Progenitor cell of endocrine pancreas (in vitro differentiated cells): ENCODE measurements at places on chromosomes 16 and 17.

DNA sequence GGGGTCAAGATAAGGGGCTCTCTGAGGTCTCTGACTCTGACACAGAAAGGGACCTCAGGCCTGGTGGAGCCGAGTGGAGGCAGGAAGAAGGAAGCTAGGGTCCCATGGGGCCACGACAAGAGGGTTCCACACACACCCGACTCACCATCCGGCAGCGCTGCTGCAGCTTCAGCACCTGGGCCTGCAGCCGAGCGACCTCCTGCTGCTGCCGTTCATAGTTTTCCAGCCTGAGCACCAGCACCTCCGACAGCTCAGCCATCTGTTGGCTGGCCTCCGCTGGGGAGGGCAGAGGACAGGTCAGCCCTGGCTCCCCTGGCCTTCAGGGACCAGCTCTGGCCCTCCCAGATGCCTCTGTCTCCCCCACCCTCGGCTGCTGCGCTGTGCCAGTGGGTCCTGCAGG lies 6.4 kb downstream of the HAP1 start:
- DNase-seq = no peak

GRCh38 chr17:78322858-78323455 lies 36.9 kb downstream of the SOCS3 start:
- DNase-seq = no peak

DNA sequence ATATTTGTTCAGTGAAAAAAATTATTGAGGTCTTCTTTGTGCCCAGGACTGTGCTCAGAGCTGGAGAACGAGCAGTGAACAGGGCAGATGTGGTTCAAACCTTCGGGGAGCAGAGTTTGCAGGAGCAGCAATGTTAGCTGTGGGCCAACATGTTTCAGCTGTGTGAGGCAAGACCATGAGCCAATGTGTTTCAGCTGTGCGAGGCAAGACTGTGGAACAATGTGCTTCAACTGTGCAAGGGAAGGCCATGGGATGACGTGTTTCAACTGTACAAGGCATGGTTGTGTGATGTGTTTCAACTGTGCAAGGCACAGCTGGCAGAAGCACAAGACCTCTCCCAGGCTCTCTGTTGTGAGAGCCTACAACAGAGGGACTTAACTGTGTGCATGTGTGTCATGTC lies 35.2 kb upstream of the SDK2 start:
- no peak for DNase-seq

GRCh38 chr16:26189536-26189935 lies 497.8 kb downstream of the HS3ST4 start:
- no peak for DNase-seq

GRCh38 chr17:36001862-36002603 lies 680 bp upstream of the CCL15 start:
- no peak for DNase-seq

- no peak for DNase-seq
These were observed 84.6 kb downstream of the SPAG9 start for GRCh38 chr17:51036084-51036483.

DNA sequence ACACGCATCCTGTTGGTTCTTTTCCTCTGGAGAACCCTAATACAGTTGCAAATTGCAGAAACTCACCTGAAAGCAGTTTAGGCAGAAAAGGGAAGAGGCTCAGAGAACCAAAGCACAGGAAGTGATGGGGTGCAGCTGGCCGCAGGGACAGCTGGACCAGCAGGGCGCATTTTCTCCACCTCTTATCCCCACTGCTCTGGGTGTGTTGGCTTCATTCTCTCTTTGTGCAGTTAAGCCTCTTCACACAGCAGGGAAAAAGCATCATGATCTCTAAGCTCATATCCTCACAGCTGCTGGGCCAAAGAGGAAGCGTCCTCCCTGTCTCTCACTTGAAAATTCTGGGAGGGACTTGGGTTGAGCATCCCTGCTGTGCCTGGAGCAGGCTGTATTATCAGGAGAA lies 20.0 kb upstream of the LRRC75A start:
- no peak for DNase-seq

DNA sequence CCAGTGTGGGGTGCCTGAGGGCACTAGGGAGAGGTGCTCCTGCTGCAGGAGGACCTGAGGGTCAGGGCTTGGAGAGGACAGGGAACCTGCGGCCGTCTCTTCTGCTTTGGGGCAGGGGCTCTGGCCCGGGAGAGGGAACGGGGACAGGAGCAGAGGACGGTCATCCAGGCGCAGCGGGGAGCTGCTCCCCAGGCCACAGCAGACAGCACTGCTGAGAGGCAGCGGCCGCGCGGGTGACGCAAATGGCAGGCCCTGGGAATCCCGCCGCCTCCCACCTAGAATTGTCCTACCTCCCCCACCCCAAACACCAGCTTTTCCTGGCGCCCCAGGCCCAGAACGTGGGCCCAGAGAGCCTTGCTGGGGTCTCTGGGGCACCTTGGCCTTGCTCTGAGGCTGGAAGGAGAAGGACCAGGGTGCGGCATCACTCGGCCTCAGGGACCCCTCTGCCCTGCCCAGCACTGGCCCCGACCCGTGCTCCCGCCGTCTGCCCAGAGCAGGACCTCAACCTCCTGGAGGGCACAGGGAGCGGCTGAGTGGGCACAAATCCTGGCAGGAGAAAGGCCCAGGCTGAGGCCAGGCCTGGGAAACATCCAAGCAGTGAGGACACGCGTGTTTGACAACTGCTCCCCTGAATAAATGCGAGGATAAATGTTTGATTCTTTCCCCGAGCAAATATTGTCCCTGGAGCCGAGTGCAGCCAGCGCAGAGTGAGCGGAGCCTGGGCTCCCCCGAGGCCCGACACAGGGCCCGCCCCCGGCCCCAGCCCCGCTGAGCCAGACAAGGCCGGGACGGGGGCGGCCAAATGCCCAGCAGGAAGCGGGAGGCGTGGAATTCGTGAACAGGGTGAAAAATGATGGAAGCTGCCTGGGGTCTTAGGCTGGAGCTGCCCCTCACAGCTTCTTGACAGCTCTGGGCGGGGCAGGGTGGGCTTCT lies 8.5 kb downstream of the SSTR5 start:
- DNase-seq = no peak

DNA sequence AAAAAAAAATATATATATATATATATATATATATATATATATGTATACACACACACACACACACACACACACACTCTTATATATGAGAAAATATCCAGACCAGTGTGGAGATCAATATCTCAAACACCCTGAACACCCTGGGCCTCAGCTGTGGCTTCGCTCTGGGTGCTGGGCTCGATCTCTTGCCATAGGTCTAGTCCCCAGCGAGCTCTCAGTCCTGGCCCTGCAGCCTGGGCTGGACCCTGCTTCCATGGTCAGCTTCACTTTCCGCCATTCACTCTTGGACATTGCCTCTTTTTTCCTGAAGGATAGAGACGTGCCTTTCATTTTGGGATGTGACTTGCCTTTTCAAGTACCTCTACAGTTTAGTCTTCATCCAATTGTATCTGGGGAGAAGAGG lies 341.7 kb downstream of the CPPED1 start:
- no peak for DNase-seq

- peak; percentile 75 for DNase-seq
These were observed at the start of gene CUEDC1 for GRCh38 chr17:57955183-57955931. CUEDC1 (minus strand) TSS chr17:57955412; CDS start chr17:57885564, 69,848 bp downstream.

DNA sequence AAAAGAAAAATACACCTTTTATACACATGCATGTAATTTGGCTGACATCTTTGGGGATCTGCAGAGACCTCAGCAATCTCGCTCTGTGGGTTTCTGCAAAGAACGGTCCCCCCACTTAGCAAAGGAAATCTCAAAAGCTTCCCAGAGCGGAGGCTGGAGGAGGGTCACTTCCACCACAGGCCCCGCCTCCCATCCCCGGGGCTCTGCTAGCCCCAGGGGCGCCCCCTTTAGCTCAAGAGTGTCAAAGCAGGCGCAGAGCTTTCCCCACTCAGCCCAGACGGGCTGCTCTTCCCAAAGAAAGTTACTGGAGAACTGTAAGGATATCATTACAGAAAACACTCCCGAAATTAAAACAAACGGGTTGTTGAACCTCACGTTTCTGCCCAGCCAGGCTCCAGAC lies 11.4 kb downstream of the SLC13A5 start:
- DNase-seq = peak; percentile 34

DNA sequence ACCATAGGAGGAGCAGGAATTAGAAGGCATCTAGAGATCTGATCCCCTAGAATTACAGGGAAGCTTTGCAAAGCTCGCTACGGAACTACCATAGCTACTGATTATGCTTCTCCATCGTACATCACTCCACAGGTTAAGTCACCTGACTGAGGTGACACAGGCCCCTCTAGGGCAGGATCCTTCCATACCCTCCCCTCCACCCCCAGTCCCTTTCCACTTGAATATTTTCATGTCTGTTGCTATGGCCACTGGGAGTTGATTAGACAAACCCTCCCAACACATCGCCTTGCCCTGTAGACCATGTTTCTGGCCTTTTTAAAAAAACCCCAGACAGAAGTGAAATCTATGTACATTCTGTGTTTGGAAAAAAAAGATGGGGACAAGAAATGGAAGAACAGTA lies 287.1 kb downstream of the SOX9 start:
- no peak for DNase-seq

DNA sequence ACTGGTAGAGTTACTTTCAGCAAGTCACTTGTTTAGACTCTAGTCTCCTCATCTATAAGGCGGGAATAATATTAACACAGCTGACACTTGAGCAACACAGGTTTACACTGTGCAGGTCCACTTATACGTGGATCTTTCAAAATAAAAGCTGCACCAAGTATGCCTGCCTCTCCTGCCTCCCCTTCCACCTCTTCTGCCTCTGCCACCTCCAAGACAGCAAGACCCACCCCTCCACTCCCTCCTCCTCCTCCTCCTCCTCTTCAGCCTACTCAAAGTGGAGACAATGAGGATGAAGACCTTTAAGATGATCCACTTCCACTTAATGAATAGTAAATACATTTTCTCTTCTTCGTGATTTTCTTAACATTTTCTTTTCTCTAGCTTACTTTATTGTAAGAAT lies 285.6 kb downstream of the FTO start:
- DNase-seq = no peak

DNA sequence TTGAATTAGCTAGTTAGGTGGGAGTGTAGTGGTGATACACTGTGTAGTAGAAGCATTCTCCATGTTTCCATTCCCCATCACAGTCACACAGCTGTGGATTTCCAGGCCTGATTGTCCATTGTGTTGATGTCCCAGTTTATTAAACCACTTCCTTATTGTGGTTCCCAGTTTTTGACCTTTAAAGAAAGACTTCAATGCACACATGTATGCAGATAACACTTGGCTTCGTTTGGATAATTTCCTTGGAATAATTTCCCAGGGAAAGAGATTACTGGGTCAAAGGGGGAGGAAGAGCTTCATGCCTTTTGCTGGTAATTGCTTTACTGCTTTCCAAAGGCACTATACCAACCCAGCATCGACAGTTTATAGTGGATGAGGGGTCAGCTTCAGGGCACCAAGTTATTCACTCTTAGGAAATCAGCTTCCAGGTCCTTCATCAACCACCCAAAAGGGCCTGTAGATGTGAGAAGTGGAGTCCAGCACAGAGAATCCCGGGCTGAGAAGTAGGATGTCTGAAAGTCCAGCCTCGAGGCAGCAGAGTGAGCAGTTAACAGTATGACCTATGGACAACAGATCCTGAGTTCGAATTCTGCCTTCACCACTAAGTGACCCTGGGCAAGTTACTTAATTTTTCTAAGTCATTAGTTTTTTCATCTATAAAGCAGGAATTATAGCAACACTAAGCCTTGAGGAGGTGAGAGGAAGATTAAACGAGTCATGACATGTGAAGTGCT lies 31.3 kb upstream of the TNS4 start:
- DNase-seq = no peak

DNA sequence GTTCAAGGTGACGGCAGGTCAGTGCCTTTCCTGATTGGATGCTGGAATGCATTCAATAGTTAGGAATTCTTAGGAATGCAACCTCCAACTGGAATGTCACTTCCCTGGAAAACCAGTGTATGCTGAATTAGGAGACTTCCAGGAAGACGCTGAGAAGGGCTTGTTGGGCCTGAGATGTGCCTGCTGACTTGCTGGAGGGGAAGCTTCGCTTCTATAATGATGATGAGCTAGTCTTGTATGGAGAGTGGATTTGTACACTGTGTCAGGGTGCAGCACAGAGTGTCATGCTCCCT lies 45.6 kb downstream of the SMPD3 start:
- no peak for DNase-seq

- DNase-seq = no peak
These were observed 17.2 kb downstream of the KDM8 start for GRCh38 chr16:27220527-27220926.

DNA sequence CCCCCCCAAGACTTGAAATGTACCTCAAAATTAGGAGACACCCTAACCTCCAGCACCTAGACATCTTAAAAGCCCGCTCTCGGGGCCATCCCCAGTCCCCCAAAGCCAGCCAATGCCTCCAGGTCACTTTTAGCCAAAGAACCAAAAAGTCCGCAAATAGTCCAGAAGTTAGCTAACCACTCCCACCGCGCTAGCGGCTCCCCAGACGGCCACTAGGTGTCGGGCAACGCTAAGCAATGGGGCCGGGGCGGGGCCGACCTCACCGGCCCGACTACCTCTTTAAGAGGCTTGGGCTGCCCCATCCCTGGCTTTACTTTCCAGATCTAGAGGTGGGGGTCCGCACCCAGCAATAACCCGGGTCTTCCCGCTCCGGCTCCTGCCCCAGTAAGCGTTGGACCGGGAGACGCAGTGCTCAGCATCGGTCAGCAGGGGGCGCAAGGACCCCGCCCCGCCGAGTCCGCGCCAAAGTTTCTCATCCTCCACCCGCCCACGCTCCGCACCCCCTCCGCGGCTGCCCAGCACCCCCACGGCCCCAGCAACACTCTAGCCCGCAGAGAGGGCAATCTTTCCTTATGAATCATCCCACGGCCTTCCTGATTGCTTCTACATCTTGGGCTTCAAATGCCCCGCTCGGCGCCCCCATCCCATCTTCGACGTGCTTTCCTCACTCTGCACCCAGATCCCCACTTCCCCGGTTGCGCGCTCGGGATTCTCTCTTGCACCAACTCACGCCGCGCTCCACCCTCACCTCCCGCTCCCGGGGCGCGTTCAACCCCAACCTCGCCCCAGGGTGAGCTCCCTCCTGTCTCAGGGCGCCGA lies 765 bp downstream of the COL1A1 start:
- DNase-seq = peak; percentile 79

- DNase-seq = peak; percentile 90
These were observed 54.2 kb upstream of the SEC14L1 start for GRCh38 chr17:77086433-77087010.

- DNase-seq = no peak
These were observed 11.2 kb downstream of the SLC47A2 start for GRCh38 chr17:19705201-19705600.

DNA sequence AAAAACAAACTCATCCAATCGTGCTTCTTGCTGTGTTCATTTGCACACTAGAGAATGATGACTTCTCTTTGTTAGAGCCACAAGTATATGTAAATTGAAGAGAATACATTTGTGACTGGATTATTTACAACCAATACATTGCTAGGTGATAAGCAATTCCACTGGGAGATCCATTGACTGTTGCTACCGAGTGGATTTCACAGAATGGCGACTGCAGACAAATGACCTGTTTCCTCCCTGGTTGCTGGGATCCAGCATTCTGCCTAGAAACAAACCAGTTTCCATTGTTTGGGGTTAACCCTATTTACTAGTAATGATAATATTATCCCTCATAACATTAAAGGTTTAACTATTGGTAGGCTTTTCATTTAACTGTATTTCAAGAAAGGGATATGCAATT lies 36.9 kb upstream of the CPHXL start:
- no peak for DNase-seq
